ENCODE measurements at places on chromosomes 7 and 10.

DNA sequence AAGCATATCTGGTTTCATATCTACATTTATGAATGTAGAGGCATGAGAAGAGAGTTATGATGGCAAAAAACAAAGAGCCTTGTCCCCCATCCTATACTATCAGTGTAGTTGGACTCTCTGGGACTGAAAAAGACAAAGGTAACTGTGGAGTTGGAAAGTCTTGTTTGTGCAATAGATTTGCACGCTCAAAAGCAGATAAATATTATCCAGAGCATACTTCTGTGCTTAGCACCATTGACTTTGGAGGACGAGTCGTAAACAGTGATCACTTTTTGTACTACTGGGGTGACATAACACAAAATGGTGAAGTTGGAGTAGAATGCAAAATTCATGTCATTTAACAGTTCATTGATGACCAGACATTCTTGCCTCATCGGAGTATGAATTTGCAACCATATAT, 85.2 kb upstream of the EGFR start:
- DNase-seq, result no peak

- DNase-seq, result peak; percentile 44
These were observed 186.8 kb downstream of the USP6NL start for GRCh38 chr10:11424456-11425295.

DNA sequence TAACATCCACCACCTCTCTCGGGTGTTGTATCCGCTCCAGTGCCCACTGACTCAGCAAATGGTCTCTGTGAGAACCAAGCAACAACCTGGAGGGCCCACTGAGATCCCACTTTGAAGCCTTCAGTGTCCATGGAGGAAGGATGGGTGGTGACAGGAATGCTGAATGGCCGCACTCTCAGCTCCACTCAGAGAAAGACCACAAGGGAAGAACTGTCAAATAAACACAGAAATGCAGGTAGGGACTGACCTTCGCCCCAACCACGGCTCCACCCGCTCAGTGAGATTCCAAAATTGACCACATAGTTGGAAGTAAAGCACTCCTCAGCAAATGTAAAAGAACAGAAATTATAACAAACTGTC, 65.8 kb downstream of the VIPR2 start:
- DNase-seq, result no peak

GRCh38 chr7:78296644-78297371, 498.2 kb downstream of the PHTF2 start:
- DNase-seq, result no peak

GRCh38 chr7:15376600-15376999, 185.2 kb downstream of the AGMO start:
- DNase-seq, result no peak

GRCh38 chr7:156778668-156779067, 114.3 kb downstream of the LMBR1 start:
- no peak for DNase-seq

DNA sequence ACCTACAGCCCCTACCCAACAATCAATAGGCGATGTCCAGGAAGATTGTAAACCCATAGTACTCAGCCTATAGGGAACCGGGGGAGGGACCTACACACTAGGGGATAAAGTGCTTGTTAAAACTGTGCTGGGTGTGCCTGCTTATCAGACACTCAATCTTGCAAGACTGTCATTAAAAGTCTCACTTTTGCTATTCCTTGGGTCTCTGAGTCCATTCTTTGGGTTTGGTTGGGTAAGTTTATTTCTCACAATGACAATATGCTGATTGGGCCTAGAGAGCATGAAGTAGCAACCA, 45.6 kb downstream of the PTPRE start:
- no peak for DNase-seq

DNA sequence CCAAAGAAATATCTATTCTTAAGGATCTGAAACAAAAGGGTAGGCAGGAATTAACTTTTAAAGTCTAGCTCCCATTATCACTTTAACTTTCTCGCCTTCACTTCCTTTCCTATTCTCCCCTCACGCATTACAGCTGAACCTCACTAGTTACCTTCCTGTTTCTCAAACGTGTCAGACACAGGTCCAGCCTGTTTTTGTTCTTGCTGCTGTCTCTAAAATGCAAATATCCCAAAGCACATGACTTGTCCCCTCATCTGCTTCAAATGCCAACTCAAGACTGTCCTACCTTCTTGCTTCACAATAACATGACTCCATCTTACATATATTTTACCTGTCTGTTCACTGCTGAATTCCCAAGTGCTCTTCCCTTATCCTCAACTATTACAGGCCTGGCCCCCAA, 17.6 kb downstream of the ZDHHC6 start:
- DNase-seq, result no peak

GRCh38 chr10:79407423-79407796, 38.0 kb downstream of the ZCCHC24 start:
- no peak for DNase-seq

DNA sequence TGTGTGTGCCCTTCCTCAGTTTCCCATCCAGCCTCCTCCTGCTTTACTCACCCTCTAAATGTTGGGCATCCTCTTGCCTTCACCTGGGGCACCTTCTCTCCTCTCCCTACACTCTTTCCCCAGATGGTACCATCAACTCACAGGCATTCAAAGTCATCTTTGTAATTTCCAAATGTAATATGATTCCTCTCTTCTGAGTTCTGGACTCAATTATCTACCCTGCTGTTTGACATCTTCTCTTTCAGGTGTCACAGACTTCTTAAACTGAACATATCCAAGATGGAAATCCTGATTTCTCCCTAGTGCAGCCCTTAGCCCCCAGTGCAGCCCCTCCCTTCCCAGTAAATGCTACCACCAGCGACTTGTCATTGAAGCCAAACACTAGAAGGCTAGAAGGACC, 422.8 kb downstream of the KCNMA1 start:
- no peak for DNase-seq

- no peak for DNase-seq
These were observed 13.9 kb downstream of the NAPEPLD start for GRCh38 chr7:103134836-103135554.

- peak; percentile 25 for DNase-seq
These were observed 196.4 kb downstream of the FAM107B start for GRCh38 chr10:14578060-14578952.

- no peak for DNase-seq
These were observed 319.0 kb downstream of the GRID1 start for GRCh38 chr10:86047588-86047987.

DNA sequence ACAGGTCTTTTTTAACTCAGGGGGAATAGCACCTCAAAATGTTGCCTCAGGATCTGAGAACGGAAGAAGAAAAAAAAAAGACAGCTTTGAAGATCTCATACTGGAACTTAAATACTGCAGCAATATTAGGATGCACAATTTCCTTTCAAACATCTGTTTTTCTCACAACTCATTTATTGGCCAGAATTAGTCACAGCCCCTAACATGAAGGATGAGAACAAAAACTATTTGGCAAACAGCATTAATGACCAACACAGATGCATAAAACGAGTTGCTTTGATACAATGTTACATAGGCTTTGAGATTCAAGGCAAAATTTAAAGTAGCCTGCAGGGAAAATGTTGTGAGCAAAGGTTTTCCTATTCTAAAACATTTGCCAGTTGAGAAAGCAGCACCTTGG, 36.5 kb downstream of the JMJD1C start:
- DNase-seq, result peak; percentile 30

- no peak for DNase-seq
These were observed 12.3 kb downstream of the ESYT2 start for GRCh38 chr7:158816995-158817394.
